ENCODE measurements at places on chromosomes 11 and 22.

DNA sequence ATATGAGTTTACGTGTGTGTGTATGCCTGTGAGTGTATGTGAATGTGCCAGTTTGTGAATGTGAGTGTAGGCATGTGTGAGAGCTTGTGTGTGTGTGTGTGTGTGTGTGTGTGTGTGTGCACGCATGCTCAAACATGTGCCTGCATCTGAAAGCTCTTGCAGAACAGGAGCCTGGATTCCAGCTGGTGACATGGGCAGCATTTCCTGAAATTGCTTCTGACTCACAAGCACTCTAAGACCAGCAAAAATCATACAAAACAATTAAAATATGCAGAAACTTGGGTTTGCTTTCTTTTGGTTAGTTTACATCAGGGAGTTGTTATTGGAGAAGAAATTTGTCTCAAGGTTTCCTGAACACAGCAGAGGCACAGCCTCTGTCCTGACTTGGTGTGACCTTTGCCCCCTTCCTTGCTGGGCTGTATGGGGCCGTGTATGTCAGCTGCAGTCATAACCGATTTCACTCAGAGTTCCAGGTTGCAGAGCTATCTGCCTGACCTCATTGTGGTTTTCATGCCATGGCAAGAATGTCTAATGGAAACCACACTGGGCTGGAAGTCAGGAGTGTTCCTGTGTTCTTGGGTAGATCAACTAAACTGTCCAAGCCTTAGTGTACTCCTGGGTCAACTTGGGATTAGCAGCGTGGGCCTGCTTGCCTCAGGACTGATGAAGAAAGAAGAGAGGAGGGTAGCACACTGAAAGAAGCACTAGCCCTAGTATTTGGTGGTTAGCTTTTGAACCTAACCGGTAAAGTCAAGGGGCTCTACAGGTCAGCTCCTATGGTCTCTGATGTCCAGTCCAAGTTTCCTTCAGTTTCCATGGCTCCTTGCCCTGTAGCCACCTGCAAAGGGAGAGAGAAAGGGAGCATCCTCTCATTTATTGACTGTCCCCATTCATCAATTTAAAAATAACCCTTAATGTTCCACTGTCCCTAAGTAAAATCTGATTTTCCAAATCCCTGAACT is 143.7 kb downstream of the SNX19 start:
- no peak for DNase-seq

DNA sequence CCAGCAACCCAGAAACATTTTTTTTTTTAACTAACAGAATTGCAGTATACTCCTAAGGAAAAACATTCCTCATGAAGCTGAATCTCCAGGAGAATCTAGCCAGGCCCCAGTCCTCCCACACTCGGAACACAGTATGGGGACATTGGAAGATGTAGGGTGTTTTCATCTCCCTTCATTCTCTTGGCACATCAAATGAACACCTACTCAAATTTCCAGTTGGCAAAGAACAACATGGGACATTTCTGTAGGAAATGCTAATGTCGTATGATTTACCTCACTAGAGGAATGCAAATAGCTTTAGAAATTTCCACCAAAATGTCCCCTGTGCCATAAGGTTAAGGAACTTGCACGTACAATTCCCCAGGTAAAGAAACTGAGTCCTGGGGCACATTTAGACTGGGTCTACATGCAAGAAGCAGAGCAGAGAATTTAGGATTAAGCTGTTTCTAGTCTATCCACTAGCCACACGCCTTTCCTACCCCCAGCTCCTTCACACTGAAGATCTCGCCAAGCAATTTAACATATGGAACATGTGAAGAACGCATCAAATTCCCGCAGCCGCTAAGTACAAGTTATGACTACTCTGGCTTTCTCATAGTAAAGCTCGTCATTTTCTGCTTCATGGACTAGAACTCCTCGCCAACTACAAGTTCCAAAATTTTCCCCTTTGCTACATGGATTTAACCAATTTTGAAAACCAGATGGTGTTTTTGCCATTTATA is 2.9 kb upstream of the CADM1 start:
- no peak for DNase-seq

DNA sequence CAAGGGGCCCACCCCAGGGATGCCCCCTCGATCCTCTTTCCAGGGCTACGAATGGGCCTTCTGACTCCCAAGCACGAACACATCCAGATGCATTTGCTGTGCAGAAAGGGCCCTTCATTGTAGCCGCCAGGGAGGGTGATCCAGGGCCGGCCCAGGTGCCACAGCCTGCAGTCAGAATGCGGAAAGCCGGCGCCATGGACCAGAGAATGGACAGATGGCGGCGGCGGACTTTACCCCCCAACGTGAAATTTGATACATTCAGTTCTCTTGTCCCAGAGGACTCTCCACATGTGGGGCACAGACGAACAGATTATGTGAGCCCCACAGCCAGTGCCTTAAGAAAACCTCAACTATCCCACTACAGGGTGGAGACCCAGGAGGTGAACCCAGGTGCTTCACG is 87.2 kb downstream of the KIAA1671 start:
- no peak for DNase-seq

DNA sequence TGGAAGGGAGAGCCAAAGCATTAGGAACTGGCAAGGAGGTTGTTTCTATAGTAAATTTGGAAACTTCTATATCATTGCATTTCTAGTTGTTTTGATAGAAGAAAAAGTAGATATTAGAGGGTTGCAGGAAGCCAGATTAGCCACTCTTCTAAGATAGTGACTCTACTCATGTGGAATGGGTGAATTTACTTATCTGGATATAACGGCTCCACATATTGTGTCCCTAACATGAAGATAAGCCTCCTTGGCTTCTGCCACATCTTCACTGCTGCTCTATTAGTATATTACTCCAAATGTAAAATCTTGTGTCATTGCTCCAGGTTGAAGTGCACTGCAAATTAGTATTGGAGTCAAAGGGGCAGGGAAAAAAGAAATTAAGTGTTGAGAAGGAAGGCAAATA is 283.3 kb downstream of the CASP12 start:
- no peak for DNase-seq

- no peak for DNase-seq
Measured at GRCh38 chr11:17012712-17013547, 1.3 kb downstream of the PLEKHA7 start.

DNA sequence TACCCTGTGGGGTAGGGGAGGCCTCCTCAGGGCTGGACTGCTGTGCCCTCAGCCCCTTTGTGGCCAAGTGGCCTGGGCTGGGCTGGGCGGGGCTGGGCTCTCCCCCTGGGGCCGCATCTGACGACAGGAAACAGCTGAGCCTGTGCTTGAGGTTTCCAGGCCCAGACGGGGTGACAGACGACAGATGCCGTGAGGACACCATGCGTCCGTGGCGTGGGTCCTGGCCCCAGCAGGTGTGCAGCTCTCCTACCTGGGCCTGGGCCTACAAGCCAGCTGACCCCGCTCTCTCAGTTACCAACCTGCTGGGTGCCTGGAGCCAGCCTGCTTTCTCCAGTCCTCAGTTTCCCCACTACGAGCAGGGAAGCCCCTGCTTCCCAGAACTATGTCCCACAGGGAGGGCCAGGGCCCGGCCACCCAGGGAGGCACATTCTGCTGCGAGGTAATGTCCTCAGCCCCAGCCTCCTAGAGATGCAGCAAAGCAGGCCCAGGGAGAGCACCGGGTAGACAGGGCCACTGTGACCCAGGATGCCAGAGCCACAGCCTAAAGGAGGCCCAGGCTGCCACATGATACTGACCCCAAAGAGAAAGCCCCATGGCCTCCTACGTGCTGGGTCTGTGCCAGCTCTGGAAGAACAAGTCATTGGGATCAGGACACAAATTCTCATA is 181.3 kb downstream of the IGLL1 start:
- no peak for DNase-seq

DNA sequence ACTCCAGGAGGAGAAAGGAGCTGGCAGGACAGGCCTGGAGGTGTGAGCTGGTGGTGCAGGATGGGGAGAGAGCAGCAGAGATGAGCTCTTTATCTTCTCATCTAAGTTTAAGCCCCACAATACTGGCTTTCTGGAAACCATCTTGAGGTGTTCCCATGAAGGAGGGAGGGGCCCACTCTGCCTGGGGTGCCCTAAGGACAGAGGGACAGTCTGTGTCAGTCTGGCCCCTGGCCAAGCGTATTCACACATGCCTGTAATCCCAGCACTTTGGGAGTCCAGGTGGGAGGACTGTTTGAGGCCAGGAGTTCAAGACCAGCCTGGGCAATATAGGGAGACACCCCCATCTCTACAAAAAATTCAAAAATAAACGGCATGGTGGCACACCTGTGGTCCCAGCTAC is 8.9 kb downstream of the SERHL2 start:
- no peak for DNase-seq

- peak; percentile 94 for DNase-seq
Measured at GRCh38 chr11:2945031-2945756, 16.0 kb upstream of the PHLDA2 start.

GRCh38 chr11:58739725-58740430 is 8.1 kb upstream of the GLYAT start:
- no peak for DNase-seq

DNA sequence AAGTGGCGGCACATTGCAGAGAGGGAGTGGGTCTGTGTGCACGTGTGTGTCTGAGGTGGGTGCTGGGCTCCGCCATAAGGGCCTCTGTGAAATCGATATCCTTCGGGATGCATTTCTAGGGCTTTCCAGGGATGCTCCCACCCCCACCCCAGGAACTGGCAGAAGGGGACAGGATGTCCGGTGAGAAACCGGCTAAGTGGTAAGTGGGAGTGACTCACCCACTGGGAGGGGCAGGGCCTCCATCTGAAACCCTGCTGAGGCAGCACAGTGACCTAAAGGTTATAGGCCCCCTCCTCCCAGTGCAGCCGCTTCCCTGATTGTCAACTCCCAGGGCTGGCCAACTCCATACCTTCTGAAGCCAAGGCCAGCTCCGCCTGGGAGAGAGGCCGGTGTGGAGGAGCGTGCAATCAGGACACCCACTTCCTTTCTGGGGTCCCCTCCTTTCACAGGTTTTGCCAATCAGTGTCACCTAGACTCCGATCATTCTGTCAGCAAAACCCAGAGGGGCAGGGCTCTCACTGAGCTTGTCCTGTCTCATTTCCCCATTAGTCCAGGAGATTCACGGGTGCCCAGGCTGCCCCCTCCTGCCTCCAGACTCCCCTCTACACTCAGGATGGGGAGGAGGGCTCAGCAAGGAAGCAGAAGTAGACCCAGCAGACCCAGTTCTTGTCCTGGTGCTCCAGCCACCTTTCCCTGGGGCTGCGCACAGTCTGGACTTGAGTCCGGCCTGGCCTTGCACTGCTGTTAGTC is 44.5 kb downstream of the NECTIN1 start:
- DNase-seq = no peak

GRCh38 chr11:12013781-12014180 is 5.4 kb upstream of the DKK3 start:
- DNase-seq = no peak

DNA sequence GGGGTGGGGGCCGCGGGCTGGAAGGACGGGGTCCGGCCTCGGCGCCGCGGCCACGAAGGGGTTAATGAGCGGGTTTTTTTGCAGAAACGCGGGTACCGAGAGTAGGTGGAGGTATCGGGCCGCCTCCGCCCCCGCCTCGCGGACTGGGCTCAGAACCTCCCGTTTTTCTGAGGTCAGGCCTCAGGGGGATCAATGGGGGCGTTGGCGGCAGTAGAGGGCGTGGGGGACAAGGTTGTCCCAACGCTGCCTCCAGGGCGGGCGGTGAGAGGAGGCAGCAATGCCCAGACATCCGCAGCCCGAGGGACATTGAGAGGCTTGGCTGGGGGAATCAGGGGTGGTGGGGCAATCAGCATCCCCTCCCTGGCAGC is 34.8 kb upstream of the PRODH start:
- no peak for DNase-seq

GRCh38 chr11:102446606-102447005 is 6.0 kb downstream of the TMEM123 start:
- DNase-seq = no peak

DNA sequence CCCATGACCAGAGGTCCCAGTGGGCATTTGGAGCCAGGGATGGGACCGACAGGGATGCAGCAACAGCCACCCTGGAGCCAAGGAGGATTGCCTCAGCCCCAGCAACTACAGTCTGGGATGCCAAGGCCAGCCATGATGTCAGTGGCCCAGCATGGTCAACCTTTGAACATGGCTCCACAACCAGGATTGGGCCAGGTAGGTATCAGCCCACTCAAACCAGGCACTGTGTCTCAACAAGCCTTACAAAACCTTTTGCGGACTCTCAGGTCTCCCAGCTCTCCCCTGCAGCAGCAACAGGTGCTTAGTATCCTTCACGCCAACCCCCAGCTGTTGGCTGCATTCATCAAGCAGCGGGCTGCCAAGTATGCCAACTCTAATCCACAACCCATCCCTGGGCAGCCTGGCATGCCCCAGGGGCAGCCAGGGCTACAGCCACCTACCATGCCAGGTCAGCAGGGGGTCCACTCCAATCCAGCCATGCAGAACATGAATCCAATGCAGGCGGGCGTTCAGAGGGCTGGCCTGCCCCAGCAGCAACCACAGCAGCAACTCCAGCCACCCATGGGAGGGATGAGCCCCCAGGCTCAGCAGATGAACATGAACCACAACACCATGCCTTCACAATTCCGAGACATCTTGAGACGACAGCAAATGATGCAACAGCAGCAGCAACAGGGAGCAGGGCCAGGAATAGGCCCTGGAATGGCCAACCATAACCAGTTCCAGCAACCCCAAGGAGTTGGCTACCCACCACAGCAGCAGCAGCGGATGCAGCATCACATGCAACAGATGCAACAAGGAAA is 27.3 kb upstream of the L3MBTL2 start:
- no peak for DNase-seq

- no peak for DNase-seq
Measured at GRCh38 chr11:121445071-121445768, 6.9 kb upstream of the SORL1 start.

- no peak for DNase-seq
Measured at GRCh38 chr22:32803020-32803737, 1.7 kb downstream of the TIMP3 start.

DNA sequence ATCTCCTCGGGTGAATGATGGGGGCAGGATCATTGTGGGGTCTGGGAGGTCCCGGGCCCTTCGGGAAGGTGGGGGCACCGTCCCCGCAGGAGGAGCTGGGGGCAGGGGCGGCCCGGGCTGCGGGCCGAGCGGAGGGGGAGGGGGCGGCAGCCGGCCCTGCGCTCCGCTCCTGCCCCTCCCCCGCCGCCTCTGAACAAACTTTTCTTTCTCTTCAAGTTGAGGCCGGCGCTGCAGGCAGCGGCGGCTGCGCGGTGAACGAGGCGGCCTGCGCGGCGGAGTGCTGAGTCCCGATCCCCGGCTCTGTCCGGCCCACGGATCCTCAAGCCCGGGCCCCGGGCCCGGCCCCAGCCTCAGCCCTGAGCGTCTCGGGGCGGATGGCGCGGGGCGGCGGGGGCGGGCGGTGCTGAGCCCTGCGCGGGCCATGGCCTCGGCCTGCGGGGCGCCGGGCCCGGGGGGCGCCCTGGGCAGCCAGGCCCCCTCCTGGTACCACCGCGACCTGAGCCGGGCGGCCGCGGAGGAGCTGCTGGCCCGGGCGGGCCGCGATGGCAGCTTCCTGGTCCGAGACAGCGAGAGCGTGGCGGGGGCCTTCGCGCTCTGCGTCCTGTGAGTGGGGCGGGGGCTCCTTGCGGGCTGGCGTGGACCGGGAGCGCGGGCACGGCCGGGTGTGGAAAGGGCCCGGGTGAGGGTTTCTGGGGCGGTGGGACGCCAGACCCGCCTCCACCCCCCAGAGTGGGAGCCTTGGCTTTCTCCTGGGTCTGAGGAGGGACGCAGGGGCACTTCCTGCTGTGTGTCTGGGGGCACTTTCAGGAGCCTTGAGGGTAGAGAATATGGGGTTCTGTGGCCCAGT is at the start of gene INPPL1:
Gene INPPL1, plus strand, starts transcription at position 204 of the 847 bp plus-strand sequence. Its CDS starts 218 bp downstream, at position 422.
- no peak for DNase-seq

Data from inflammatory macrophage treated with lipopolysaccharide for 1 hour (primary cell).